ENCODE measurements at places on chromosomes 1 and 21. TPM values are rescaled to one million over a fixed set of nuclear protein-coding genes. Genes with fewer than 3 reads are reported as not detected.

DNA sequence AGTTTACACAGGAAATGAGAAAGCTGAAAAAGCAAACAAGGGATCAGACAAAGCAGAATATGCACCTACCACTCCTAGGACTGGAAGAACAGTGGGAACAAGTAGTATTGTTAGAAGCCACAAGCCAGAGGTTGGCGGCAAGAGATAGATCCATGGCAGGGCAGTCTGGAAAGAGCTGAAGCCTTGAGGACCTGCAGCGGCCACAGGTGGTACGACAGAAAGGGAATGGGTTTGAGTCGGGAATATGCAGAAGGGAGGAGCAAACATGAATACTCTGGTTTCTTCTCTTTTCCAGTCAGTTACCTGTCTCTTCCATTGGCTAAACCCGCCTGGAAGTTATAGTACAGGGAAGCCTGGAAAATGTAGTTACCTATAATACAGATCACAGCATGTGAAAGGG, 3.9 kb upstream of the PCNX2 start:
- DNase-seq = no peak

Gene HFM1
- 0.20 TPM for total RNA-seq

DNA sequence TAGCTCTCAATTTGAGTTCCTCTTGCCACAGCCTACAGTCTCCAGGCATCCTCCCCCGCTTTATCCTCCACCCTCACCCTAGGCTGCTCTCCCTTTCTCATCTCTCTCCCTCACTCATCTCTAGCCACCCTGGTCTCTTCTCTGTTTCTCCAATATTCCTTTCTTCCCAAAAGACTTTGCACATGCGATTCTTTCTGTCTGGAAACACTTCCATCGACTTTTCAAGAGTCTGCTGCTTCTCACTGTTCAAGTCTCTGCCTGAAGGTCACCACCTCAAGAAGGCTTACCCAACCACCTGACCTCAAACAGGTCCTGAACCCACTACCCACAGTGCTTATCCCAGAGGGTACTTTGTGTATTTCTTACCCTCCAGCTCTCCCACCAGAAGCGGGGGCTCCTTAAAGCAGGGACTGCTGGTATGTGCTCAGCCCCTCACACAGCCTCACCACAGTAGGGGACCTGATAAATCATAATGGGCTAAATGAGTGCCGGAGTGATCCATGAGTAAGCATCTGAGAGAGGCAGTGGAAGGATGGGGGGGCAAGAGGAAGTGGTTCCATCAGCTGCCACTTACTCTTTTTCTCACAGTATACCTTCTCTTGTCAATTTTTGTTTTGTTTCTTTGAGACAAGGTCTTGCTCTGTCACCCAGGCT, 14.3 kb upstream of the KRTAP19-8 start:
- DNase-seq = no peak

GRCh38 chr1:160823296-160823695, 27.3 kb downstream of the LY9 start:
- no peak for DNase-seq

DNA sequence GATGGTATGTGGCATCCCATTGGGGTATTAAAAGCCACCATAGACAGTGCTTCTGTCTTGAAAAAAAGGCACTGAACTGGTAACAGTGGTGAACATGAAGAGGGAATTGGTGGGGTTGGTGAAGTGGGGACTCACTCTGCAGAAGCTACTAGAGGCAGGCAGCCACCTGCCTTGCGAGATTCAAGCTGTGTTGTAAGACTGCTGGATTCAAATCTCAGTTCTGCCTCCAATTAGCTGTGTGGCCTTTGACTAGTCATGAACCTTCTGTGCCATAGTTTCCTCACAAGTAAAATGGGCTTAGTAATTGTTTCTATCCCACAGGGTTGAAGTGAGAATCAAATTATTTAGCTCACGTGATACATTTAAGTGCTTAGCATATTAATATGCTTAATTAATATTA, 16.6 kb upstream of the ELOA start:
- no peak for DNase-seq

Gene ANKRD35
- not detected for total RNA-seq

DNA sequence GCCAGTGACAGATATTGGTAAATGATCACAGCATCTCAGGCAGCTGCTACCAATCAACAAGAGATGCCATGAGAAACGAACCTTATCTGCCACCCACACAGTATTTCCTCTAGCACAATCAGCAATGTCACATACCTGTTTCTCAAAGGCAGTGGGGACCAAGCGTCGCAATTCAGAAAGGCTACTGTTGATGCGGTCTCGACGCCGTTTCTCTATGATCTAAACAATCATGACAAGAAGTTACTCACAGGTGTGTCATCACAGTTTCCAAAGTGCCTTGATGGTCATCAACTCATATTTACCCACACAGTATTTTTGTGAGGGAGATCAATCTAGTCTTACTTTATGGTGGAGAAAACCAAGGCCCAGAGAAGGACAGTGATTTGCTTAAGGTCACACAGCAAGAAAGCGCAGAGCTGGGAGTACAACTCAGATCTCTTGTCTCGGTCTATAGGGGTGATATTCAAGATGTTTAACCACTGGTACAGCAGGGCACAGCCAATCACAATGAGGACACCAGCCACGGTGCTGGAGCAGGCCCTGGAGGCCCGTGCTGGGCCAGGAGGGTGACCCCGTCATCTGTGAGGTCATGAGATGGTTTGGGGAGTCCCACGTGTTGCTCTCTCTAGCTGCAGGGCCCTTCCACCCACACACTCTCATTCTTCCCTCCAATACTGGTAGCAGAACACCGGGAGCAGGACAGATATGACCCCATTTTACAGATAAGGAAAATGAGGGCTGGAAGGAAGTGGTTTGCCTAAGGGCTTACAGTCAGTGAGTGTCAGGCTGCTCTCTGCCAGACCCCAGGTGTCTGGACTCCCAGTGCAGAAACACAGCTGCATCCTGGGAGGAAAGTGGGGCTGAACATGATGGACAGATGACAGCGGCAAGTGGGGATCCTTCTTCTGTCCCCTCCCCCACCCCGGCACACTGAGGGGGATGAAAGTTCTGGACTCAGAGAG, 7.8 kb downstream of the HEYL start:
- DNase-seq = no peak

- DNase-seq = no peak
Observed at GRCh38 chr1:100811808-100812207, 82.8 kb downstream of the EXTL2 start.

Data from HT1080 (cell line).